Fibroblast of lung (primary cell): ENCODE measurements at places on chromosomes 12 and 14. TPM values are rescaled to one million over a fixed set of nuclear protein-coding genes. Genes with fewer than 3 reads are reported as not detected.

Gene NR1H4
- not detected in 2 replicates for polyA plus RNA-seq

DNA sequence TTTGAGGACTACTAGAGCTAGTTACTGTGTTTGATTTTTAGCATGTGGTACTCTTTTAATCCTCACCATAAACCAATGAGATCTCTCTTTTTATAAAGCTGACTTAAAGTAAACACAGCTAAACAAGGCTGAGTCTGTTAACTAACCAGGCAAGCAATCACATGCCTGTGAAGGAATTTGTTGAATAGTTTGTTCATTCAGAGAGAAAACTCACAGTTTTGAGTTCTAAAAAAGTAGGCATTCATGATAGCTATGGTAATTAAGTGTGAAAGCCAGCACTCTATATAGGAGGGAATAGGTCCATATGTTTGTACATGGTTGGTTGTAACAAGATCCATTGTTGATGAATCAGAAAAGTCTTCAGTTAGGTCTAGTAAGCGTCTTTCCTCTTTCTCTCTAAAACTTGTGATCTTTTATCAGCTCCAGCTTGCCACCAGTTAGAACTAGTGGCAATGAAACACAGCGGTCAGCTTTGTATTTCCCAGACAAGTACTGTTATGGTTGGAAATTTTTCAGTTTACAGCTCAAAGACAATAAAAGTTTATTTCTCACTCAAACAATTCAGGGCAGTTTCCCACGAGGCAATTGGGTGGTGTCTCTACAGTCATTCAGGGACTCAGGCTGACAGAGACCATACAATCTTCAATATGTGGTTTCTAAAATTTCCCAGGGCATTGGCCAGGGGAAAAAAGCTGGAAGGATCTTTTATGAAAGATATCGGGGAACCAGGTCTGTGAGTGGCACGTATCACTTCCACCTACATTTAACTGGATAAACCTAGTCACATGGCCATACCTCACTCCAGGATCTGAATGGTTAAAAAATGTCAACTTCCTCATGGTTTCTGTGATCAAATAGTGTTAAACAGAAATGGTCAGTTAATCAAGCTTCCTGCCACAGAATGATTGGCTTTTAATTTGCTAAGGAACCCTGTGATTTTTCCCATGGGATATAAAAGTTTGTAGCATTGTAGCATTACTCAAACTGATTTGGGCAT, 203.1 kb downstream of the KIF21A start:
- DNase-seq, result no peak

DNA sequence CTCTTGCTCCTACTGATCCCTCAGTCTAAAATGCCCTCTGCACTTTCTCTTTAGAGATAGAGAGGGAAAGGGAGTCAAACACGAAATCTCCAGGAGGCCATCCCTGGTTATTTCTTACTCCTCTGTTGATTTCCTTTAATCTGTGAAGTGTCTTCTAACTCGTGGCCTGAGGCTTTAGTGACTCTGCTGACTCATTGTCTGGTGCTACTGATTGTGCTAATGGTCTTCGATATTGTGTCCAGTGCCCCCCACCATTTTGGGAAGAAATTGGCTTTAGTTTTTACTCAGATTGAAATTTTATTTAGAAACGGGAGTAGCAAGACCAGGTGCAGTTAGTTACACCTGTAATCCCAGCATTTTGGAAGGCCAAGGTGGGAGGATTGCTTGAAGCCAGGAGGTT, 839 bp downstream of the CLEC9A start:
- DNase-seq, result peak; percentile 27

DNA sequence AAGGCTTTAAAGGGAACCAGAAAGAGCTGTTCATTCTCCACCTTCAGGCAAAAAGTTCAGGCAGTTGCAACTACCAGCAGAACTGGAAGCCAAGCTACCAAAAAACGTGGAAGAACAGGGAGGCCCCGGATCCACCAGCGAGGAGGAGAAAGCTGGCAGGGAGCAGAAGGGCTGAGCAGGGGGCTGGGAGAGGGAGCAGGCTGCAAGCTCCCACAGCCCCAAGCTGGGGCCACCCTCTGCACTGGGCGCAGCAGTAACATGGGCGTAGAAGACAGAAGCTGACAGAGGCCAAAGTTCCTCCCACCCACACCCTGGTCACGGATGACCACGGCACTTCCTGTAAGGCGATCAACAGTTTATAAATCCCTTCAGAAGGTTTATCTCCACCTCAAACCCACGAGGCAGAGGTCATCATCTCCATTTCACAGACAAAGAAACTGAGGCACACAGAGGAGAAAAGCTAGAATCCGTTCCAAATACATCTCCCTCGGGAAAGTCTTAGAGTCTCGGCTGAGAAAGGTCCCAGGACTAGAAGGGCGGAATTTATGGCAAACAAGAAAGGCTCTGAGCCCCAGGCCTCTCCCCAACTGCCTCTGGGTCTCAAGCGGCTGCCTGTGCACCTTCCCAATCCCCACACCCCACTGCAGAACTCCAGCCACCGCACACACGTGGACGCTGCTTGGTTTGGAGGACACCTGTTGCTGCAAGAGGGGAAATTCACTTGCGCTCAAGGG, 1.8 kb downstream of the CCDC85C start:
- DNase-seq, result peak; percentile 43
